ENCODE measurements at places on chromosomes 5 and 9.
A peak's percentile ranks its signal among the peaks of the same experiment; 100 is the strongest.

GRCh38 chr5:174229514-174230370 lies 184.2 kb downstream of the NSG2 start:
- DNase-seq, result no peak

DNA sequence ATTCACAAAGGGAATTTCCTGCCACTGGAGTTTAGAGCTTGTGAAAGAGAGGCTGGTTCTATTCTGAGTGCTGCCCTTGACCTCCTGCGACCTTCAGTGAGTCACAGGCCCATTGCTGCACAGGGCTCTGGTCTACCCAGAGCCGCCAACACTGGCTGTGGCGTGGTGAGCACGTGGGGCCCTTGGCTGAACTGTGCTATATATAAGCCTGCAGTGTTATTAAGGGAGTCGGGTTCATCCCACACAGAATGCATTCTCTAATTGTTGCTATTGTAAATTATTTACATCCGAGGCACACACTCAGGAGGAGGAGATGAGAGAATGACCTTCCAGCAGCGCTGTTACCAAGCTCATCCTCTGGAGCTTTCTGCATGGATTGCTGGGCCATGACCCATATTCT lies 47.1 kb downstream of the BRINP1 start:
- no peak for DNase-seq

- DNase-seq, result no peak
Observed at GRCh38 chr5:143977891-143978461, 166.0 kb downstream of the HMHB1 start.

- DNase-seq, result no peak
Observed at GRCh38 chr5:173826428-173827350, 61.5 kb upstream of the CPEB4 start.

DNA sequence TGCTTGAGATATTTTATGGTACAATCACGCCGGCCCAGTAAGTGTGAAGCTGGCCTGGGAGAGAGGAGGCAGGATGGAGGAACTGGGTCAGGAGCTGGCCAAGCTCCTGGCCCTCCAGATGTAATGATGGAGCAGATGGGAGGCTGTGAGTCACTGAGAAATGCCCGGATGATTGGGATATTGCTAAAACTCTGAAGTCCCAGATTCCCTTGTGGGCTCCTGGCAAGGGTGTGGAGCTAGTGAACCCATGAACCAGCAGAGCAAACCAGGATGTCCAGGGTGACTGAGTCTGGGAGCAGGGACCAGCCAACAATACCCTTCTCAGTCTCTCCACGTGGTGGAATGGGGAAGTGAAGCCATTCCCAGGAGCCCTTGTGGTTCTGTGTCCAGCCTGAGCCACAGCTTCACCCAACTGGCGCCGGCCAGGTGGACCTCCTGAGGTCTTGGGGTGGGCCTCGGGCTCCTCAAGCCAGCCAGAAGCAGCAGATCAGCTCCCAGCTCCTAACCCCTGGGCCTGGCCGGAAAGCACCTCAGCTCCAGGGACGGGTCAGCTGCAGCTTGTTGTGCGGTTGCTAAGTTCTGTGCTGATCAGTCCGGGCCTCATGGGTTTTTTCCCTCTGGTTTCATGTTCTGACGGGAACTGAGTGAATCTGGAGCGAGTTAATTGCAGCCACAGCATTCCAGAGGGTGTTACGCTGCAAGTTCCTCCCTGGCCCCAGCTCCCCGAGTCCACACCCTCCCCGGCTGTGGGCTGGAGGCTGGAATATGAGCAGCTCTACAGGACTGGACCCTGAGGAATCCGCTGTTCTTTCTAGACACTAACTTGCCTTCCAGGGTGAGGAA lies 37.6 kb downstream of the DUSP1 start:
- no peak for DNase-seq

DNA sequence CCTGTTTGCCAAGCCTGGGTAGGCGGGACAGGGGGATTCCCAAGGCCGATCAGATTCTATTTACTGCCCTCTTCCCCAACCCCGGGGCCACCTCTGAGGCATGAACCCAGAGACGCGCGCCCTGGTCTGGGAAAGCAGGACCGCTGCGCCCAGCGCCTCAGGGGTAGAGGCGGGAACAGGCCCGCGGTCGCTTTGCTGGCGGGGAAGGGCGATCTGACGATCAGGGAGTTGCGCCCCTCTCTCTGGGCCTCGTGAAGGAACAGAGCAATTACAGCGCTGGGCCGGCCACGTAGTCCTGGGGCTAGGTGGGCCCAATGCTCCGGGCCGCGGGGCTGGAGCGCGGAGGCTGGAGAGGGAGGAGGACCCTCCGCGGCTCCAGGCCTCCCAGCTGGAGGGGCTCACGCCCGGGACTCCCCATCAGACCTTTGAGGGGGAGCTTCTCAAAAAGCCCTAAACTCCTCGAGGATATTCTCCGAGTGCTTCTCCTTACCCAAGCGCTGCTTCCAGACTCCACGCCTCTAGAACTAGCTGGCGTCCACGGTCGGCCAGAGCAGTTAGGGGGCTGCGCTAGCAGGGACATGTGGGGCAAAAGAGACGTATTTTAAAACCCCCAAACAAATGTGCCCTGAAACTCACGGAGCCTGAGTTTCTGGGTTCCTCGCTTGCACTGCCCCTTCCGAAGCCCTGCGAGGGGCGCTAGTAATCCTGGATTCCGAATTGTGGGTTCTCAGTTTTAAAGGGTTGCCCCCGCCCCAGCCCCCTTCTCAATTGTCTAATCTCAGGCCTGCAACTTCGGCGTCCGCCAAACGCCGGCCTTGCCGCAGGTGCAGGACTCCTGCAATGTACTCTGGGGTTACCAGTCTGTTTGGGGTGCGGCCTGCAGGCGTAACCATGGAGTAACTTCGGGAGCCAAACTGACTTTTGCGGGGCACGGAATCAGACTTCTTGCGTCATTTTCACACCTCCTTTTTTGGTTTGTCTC lies 57.6 kb downstream of the TMEM174 start:
- DNase-seq, result no peak

- no peak for DNase-seq
Observed at GRCh38 chr5:67879620-67880510, 335.7 kb upstream of the PIK3R1 start.

DNA sequence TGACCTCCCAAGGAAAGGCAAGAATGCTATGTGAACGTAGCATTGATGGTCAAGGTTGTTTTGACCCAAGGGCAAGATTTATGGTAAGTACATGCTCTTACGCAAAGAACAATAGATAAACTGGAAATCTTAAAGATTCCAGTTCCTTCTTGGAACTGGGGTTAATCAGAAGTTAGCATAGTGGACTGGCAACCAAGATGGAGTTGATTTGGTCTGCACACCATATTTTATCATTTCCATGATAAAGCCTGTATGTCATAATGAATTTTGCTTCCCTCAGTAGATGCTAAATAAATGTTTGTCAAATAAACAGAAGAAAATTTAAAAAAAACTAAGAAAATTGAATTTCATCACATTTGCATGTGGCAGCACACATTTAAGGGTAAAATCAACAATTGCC lies 242.4 kb upstream of the MEF2C start:
- DNase-seq, result no peak

DNA sequence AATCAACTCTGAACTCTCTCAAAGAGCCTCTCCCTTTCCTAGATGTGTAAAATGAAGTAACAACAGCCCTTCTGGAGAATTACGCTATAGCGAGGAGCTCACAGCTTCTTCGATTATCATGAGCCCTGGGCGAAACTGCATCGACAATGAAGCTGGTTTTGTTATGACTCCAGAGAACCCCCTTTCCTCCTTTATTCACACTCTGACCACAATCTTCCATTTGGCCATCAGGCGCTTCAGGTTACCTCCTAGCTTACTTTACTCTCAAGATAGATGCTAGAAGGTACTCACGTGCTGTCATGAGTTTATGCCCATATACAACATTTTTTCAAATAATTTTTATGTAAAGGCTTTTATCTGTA lies 362.7 kb upstream of the RFX3 start:
- no peak for DNase-seq

- DNase-seq, result no peak
Observed at GRCh38 chr9:136220017-136220729, 15.2 kb upstream of the LHX3 start.

DNA sequence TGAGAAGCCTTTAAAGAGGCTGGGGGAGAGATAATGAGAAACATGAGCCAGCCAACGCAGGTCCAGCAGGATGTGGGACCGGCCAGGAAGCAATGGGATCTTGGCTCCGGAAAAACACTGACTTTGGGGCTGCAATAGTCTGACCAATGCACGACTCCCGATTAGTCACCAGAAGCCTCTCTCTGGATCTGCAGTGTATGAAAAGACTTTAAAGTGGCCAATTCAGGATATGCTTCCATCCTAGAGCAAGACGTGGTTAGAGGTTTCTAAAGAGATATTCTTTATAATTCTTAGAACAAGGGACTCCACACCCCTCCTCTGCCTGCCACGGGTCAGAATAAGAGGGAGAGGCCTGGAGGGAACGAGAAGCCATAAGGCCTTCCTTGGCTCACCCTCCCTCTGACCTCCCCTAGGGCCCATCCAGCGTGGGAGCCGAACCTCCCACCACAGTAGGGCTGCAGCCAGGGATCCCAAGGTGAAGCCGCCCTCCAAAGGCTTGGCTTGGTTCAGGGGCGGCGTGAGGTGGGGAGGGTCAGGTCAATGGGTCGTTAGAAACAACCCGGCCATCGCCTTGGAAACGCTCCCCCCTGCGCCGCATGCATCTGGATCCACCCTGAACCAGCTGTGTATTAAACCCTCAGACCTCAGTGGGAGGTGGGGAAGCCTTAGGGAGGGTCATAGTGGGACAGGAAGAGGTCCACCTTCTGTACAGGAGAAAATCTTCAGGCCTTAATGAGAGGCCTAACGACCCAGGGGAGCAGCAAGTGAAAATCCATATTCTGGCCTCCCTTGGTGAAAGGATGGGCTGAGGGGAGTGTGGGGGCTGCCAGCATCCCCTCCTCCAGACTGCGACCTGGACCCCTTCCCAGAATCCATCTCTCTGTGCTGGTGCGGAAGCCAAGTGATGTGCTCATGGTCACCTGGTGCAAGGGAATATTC lies 11.1 kb downstream of the FGF1 start:
- DNase-seq, result no peak

GRCh38 chr5:172145870-172146747 lies 41.9 kb downstream of the STK10 start:
- no peak for DNase-seq

DNA sequence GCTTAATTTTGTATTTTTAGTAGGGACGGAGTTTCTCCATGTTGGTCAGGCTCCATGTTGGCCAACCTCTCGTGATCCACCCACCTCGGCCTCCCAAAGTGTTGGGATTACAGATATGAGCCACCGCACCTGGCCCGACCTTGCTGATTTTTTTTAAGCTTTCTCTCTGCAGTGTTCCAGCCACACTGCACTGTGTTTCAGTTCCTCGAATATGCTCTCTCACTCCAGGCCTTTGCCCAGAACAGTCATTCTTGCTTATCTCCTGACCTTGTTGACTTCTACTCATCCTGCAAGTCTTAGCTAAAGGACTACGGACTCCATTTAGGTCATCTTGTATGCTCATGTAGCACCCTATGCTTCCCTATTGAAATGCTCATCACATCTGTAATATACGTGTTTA lies 3.3 kb downstream of the SNAPC3 start:
- DNase-seq, result no peak

DNA sequence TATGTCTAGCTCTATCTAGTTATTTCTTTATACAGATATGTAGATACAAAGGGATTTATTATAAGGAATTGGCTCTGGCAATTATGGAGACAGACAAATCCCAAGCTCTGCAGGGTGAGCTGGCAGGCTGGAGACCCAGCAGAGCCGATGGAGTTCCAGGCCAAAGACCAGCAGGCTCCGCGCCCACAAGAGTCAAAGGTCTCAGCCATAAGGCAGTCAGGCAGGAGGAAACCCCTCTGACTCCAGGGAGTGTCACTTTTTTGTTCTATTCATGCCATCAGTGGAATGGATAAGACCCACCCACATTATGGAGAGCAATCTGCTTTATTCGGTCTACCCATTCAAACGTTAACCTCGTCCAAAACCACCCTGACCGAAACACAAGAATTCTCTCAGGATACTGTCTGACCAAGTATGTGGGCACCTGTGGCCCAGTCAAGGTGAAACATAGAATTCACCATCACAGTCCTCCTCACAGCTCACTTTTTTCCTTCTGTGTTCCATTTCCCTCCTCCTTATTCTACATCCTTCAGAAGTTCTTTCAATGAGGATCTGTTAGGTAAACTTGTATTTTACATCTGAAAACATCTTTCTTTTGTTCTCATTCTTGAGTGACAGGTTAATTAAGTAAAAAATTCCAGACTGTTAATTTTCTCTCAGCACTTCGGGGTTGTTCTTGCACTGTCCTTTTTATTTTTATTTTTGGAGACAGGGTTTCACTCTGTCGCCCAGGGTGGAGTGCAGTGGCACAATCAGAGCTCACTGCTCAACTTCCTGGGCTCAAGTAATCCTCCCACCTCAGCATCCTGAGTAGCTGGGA lies 21.2 kb downstream of the RNF130 start:
- no peak for DNase-seq

DNA sequence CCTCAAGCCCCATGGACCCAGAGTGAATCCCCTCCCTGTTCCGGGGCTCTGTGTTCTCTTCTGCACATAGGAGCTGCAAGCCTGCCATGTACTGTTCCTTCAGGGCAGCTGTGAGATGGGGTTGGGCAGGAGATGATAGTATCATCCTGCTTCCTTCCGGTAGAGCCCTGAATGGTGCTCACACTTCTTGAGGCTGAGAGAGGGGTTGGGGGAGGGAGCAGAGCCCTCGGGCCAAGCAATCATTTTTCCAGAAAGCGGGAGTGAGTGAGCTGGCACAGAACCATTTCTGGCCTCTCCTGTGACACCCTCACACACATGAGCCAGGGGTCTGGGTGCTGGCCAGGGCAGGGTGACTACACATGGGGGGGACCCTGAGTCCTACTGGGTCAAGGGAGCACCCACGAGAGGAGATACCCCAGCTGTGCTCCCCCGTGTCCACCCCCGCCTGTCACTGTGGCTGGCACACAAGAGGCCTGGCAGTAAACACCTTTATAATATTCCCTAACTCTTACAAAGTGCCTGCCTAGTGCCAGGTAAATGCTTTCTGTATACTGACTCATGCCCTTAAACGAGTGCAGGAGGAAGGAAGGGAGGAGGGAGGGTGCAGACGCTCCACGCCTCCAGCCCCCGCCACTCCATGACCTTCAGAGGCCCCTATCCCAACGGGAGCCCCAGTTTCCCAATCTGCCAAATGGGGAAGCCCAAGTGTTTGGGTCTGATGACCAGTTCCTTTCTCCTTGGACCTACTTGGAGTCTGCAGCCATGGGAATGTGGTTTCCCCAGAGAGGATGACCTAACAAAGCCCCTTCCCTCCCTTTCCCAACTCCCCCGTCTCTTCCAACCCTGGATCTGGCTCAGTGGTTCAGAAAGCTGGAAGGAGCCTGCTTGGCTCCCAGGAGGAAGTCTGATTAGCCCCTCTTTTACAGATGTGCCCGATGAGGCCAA lies 15.5 kb downstream of the AKNA start:
- no peak for DNase-seq

GRCh38 chr5:173581408-173582215 lies 34.8 kb downstream of the BOD1 start:
- DNase-seq, result peak; percentile 6

DNA sequence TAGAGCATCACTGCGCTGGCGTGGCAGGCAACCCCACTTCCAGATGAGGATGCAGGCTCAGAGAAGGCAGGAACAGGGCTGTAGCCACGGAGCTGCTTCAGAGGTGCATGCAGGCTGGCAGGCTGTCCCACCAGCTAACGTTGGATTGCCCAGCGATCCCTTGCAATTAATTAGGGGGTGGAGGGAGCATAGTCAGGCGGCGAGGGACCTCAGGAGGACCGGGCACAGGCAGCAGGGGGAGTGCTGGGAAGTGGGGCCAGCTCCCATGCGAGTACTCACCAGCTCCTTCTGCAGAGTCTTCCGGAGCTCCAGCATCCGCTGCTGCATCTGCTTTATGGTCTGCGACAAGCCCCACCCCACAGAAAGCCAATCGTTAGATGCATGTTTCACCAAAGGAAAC lies 20.3 kb downstream of the ARPC5L start:
- DNase-seq, result no peak

Data from activated CD4-positive, CD25-positive, alpha-beta regulatory T cell treated with anti-CD3 and anti-CD28 coated beads, Interleukin-2, amount 50 U/mL, for 16 hours (primary cell).